ENCODE measurements at places on chromosomes 6 and 20.

DNA sequence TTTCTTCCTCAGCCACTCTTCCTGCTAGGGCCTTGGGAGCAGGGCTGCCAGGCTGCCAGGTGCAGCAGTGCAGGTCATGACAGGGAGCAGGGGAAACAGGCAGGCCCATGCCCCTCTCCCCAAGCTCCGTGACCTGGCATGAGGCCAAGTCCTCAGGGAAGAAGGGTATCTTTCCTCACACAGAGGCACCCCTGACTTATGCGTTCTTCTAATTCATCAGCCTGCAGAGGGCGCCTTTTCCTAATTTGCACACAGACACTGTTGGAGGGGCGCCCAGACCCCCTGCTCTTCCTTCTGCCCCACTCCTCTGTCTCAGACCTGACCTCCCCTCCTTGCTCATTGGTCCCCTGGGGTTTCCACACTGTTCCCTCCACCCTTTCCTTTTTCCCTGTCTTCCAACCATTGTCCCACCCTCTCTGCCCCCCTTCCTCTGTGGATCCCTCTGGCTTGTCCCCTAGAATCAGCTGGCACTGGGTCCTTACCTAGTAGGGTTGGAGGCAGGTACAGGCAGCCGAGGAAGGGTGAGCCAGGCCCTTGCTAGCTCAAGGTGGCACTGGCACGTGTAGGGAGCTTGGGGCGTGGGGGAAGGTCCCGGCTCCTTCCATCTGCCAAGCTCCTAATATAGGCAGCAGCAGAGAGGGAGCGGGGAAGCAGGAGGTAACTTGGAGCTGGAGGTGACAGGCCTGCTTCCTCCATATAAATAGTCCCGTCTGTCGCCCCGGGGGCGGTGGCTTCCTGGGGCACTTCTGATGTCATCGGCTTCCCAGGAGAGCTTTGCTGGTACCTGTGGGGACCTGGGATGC lies 154.9 kb upstream of the MLN start:
- no peak for DNase-seq

GRCh38 chr6:163438940-163439335 lies 24.4 kb downstream of the QKI start:
- DNase-seq, result no peak

GRCh38 chr6:1470040-1470439 lies 80.7 kb downstream of the FOXF2 start:
- DNase-seq, result no peak

DNA sequence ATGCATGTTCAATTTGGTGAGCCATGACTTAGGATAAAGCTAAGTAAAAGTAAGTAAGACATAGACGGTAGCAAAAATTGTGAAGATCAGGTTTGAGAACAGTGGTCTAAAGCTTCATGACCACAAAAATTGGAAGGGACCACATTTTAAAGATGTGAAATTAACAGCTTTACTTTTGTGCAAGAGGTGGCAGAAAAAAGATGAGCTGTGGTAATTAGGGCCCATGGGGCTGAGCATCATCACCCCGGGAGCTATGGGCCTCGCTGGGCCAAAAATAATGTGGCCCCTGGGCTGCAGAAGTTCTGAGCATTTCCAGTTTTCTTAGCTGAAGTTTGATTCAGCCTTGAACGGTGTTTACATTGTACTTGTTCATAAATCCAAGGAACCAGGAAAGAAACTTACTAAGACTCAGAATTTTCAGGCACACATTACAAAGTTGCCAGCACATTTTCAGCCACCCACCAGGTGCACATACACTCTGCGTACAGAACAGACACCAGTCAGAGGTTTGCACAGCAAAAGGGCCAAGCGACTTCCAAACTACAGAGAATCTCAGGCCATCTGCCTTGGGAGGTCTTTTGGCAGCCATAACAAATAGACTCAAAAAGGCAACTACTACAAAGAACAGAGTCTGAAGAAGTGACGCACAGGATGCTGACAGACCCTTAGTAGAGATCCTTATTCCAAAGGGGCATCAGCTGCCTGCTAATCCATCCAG lies 57.7 kb downstream of the CSE1L start:
- no peak for DNase-seq

- DNase-seq, result peak; percentile 37
Measured at GRCh38 chr20:43972692-43973091, 58.0 kb downstream of the TOX2 start.

GRCh38 chr6:112562301-112563231 lies 215.4 kb downstream of the RFPL4B start:
- no peak for DNase-seq

Data from left lobe of liver (tissue), 2 donors.